Cardiac fibroblast (primary cell): ENCODE measurements at places on chromosomes 7 and 10.

GRCh38 chr7:5589819-5590595 lies 166.4 kb upstream of the TNRC18 start:
- no peak for DNase-seq

- DNase-seq, result no peak
Observed at GRCh38 chr10:104577163-104577562, 63.9 kb upstream of the SORCS3 start.

DNA sequence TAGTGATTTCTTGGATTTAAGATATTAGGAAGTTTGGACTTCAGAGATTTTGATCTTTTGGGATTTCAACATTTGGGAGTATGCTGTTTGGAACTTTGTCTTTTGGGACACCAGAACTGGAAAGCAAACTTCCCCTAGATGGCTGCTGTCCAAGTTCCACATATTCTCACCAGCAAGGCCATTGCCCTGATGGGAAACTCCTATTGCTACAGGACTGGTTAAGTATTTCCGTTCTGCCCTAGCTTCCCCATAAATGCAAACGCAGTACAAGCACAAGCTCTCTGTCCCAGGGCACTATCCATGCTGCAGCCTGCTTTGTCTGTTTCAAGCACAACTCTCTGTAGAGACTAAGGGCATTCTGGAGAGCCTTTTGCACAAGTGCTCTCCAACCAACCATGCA lies 79.3 kb upstream of the SLC25A13 start:
- no peak for DNase-seq

- DNase-seq, result no peak
Observed at GRCh38 chr10:650886-651615, 38.4 kb downstream of the DIP2C start.

DNA sequence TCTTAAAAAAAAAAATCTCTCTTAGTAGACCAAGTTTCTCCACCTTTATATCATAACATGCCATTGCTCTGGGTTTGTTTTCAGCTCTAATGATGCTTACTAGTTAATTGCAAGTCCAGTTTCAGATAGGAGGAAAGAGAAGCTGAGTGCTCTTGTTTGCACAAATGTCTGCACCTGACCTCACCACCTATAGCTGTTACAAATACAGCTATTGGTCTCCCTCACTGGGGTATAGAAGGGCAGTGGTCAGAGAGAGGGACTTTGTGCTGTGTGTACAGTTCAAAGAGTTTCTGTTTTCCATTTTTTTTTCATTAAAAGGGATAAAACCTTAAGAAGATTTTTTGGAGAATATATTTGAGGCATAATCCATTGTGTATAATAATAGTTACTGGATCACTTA lies 52.7 kb downstream of the TAS2R16 start:
- DNase-seq, result no peak

GRCh38 chr10:93074597-93075368 lies 1.1 kb downstream of the CYP26A1 start:
- DNase-seq, result no peak

DNA sequence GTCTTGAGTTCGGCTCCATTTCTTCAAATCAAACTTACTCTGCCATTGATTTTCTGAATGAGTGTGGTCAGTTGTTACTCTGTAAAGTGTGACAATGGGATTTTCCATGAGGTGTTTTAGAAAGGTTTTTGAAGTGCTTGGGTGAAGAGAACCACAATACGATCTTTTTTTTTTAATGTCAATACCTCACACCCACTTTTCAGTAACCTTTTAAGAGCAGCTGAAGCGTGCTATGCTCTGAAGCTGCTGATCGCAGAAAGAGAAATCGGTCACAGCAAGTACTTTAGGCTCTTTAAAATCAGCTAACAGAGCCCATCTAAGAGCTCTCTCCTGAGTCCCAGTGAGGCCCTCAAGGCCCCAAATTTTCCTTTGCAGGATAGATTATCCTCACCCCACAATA lies 34.4 kb upstream of the YAE1 start:
- DNase-seq, result no peak

DNA sequence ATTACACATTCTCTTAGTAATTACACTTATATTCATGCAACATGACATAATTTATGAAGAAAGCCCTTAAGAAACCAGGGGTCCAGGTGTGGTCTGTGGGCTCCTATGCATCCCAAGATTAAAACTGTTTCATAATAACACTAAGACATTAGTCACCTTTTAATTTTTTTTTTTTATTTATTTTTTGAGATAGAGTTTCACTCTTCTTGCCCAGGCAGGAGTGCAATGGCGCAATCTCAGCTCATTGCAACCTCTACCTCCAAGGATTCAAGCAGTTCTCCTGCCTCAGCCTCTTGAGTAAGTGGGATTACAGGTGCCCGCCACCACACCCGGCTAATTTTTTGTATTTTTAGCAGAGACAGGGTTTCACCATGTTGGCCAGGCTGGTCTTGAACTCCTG lies 12.5 kb downstream of the GDI2 start:
- no peak for DNase-seq

- no peak for DNase-seq
Observed at GRCh38 chr10:127000598-127000997, 95.4 kb downstream of the DOCK1 start.

DNA sequence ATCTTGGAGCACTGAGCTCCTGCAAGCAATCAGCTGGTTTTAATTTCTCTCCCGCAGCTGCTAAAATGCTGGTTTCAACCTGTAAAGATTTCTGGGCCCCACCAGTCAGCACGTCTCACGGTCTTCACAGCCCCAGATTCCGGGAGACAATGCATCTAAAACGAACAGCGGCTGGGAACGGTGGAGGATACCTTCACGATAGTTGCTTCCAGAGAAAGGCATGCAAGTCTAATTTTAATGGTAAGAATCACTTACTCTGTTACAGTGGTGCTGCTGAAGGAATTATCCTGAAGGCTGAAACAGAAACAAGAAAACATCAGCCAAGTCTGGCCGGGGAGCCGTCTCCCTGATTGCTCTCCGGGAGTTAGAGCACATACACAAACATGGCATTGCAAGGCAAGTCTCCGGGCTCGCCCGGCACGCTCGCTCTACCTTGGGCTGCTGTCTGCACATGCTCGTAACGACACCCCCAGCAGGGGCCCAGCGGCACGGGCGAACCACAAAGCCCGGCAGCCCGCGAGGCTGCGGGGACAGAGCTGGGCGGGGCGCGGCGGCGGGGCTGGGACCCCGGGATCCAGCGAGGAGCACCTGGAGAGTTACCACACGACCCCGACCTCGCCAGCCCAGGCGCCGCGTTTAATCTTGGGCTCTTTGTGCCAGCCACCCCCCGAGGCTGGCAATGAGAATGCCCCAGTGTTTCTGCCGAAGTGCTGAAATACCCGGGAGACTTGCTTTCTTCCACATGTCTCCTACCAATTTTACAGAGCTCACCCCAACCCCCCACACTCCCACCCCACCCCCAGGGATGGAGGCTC lies at the start of gene FAM13C:
Gene FAM13C, minus strand, starts transcription at position 406 of the 815 bp plus-strand sequence. Its CDS starts 89 bp downstream, at position 317.
- peak; percentile 66 for DNase-seq

GRCh38 chr10:58373442-58373827 lies 11.8 kb upstream of the TFAM start:
- DNase-seq, result no peak

DNA sequence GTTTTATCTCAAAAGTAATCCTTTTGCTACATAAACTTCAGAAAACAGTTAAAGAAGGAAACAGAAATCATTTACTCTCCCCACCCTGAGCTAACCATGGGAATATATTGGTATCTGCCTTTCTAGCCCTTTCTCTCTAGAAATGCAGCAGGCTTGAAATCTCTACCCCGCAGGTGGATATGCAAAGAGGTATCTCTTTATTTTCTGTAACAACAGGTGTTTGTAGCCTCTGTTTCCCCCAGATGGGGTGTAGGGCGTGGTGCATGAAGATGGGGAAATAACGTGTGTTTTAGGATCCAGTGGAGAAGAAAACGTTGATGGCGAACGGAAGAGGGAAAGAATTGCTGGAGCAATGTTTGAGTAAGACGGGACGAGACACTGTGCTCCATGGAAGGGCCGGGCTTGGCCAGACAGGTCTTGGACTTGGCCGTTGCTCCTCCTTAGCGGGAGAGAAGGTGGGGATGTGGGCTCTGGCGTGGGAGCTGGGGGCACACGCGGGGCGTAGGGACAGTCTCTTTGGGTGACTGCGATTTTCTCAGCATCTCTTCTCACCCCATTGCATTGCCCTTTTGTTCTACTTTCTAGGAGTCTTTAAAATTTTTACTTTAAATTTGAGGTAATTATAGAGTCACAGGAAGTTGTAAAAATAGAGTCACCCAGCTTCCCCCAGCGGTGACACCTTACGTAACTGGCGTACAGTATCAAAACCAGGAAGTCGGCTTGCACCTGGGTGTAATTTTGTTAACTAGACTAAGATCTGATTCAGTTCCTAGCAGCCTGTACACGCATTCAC lies 82.9 kb downstream of the ELFN1 start:
- no peak for DNase-seq

- peak; percentile 79 for DNase-seq
Observed at GRCh38 chr7:75617634-75618234, 121.0 kb downstream of the HIP1 start.

DNA sequence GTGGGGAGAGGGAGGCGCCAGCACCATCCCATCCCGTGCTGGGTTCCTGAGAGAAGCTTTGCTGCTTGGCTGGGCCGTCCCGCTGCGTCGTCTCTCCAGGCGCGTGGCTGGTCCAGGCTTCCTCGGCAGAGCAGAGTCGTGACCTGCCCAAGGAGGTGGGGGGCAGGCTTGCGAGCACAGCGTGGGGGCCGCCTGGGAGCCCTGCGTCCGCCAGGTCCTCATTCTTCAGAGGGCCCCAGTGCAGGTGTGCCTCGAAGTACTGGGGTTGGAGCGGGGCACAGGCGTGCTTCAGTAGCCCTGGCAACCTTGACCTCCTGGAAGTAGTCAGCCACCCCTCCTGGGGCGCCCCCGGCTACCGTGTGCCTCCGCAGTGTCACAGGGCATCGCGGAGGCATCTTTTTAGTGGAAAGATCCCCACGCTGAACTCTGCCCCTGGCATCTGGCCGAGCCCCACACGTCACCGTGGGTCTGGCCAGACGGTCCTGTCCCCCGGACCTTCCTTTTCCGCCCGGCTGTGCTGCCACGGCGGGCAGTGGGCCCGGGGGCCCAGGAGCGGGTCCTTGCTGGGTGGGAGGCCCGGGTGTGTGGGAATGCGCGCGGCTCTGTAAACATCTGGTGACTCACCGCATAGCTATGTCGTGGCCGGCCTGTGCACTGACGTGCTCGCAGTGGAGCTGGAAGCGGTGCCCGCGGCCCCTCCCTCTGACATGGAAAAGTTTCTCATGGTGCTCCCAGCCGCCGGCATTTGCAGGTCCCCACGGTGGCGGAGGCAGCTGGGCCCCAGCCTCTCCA lies 6.4 kb downstream of the MAFK start:
- peak; percentile 99 for DNase-seq

GRCh38 chr10:125231116-125231812 lies 70.9 kb upstream of the CTBP2 start:
- DNase-seq, result peak; percentile 92

DNA sequence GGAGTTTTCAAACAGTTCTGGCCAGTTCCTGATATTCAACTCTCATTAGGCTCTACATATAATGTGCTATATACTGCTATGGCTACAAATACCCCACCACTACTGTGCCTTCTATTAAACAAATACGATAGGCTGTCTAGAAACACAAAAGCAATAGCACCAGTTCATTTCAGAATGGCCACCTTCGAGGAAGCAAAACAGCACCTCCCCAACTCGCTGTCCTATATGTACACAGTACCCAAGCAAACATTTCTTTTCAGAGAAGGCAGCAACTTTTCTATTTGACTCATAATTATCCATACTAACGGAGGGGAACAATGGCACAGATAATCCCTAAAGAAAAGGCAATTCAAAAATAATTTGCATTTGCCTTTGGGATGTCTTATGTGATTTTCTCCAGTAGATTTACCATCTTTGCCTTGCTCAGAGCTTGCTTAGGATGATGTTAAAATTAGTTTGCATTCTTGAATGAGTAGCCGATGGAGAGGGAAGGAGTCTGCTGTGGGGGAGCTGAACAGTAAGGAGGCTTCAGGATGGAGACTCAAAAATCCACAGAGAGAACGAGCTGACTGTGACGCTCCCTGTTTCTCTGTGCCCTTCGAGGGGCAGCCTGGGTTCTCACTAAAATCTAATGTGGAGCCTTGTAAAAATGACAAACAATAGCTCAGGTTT lies 218.7 kb downstream of the FANK1 start:
- DNase-seq, result no peak

- no peak for DNase-seq
Observed at GRCh38 chr10:63596924-63597323, 75.7 kb downstream of the REEP3 start.

DNA sequence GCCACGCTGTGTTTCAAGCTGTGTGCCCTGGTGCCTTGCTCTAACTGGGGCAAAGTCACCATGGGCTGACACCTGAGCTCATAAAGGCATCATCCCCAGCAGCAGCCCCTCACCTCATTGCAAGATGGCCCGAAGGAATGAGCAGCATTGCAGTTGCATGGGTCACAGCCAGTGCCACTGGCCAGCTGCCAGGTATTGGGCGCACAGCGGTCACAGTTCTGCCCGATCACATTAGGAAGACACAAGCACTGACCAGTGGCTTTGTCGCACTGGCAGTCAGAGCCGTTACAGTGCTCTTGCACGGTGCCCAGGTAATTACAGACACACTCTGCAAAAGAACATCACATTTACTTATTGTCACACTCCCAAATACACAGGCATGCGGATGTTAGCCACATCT lies 51.1 kb downstream of the LAMB1 start:
- no peak for DNase-seq

DNA sequence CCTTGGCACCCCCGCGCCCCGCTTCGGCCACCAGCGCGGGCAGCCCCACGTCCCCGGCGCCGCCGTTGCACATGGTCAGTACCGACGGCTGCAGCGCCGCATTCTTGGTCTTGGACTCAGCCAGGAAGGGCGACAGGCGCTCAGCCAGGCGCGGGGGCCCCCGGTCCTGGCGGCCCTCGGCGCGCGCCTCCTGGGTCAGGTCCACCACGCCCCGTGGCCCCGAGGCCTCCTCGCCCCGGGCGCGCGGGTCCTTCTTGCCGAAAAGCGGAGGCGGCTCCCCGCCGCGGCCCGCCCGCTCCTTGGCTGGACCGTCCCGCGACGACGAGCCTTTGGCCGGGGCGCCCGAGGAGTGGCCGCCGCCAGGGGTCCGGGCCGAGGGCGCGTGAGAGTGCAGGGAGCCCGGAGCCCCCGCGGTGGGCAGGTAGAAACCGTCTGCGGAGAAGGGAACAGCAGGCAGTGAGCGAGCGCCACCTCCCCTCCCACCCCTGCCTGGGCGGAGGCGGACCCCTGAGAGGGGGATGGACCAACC lies 34.7 kb downstream of the TNRC18 start:
- DNase-seq, result no peak

DNA sequence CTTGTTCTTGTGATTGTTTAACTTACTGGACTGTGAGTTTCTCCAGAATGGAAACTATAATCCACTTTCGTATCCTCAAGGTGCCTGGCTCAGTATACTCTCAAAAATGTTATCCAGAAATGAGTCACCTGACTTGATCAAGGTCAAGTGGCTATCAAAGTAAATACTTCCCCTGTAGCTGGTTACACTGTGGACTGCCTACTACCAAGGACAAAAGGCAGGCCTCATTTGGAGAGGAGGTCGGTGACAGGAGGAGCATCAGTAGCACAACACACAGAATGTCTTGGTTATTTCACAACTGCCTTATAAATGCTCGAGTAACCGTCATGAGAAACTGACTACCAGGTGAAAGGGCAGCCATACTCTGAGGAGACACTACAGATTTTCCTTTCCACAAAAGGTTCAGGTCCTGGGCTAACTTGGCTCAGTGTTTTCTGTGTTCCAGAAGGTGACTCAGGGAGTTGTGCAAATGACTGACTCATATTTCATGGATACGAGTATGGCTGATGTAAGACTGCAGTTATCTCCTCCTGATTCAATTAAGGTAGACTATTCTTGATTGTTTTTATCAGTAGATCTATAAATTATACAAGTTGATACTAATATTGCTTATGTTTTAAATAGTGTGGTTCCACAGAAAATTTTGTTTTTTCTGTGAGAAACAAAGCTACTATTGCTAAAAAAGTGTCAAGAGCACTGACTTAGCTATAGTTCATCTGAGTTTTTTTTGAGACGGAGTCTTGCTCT lies 4.2 kb upstream of the CCNY start:
- peak; percentile 86 for DNase-seq
